ENCODE measurements at places on chromosomes 11 and 22.

- no peak for DNase-seq
These were observed 125.0 kb upstream of the LARGE1 start for GRCh38 chr22:34045311-34045710.

DNA sequence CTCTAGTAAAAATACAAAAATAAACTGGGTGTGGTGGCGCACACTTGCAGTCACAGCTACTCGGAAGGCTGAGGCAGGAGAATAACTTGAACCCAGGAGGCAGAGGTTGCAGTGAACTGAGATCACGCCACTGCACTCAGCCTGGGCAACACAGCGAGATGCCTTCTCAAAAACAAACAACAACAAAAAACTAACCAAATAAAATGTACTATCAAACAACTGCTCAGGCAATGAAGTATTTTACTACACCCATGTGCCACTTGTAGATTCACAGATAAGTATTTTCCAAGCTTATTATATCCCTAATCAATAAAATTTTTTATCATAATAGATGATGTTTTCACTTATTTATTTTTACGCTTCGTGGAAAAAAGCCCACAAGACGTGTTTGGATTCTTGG lies 924 bp downstream of the C11orf65 start:
- DNase-seq, result no peak

DNA sequence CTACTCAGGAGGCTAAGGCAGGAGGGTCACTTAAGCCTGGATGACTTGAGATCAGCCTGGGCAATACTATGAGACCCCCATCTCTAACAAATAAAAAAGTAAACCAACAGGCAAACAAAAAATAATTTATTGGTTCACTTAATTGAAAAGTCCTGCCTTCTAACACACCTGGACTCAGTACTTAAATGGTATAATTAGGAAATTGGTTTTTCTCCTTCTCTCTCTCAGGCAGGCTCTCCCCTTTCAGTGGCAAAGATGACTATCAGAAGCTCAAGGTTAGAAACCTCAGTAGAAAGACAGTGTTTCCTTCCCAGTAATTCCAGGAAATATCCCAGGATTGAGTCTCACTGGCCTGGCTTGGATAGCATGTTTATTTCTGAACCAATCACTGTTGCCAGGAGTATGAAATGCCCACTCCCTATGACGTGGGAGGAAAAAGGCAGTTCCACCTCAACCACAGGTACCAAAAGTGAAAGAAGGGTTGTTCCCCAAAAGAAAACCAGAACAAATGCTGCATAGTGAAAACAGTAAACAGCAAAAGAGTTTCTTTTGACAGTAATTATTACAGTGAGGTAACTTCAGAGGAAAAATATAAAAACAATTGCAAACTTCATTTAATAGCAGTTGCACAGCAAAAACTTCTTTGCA lies 56.3 kb upstream of the SOX6 start:
- no peak for DNase-seq

DNA sequence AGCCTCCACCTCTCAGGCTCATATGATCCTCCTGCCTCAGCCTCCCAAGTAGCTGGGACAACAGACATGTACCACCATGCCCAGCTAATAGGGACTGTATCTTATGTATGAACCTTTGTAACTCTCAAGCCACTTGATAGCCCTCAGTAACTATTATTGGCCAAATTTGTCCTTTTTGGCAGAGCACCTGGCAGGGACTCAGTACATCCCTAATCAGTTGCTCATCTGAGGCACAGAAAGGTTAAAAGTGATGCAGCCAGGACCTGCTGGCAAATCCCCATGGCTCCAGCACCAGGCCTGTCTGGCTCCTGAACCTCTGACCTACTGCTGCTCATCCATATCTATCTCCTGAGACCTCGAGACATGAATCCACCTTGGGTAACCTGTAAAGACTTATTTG lies 21.1 kb upstream of the XBP1 start:
- DNase-seq, result no peak

DNA sequence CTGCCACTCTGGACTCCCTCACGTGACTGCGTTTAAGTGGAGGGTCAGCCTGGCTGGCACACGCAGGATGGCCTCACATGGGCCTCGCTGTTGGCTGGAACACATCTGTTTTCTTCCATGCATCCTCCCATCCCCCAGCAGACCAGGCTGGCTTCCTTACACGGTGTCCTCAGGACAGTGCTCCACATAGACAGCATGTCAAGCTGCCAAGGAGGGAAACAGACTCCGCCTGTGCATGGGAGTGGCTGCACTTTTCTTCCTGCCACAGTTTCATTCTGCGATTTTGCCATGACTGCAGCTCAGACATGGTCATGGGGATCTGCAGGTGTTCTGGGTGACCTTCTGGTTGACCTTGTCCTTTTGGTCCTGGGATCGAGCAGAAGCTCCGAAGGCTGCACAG lies 344.2 kb downstream of the SHANK2 start:
- peak; percentile 13 for DNase-seq

DNA sequence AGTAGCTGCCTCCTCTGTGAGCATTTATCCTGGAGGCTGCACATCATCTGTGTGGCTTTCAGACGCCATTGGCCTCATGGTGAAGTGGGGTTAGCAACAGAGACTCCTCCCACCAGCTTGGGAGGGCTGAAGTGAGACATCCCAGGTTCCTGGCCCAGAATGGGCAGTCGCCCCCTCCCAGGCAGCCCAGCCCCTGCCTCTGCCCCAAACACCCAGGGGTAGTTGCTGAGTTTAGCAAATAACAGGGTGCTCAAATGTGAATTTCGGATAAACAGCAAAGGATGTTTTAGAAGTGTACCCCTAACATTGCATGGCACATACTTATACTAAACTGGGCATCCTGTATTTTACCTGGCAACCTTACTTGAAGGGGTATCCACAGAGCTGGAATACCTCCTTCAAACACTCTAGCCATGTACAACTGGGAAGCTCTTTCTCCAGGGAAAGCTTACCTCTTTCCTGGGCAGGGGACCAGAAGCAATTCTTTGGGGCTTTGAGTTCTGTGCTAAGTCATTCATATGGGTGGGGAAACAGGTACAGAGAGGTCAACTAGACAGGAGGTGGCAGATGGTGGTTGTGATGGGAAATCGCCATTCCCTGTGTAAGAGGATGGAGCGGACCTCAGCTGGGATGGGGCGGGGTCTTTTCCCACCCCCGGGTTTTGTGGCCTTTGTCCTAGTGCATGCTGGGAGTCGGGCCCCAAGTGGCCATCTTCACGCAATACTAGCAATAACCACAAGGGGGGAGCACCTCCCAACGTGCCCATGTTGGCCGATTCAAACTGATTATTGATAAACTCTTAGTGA lies 19.3 kb downstream of the MTFP1 start:
- peak; percentile 35 for DNase-seq

- DNase-seq, result no peak
These were observed 257.8 kb upstream of the LUZP2 start for GRCh38 chr11:24238771-24239645.

DNA sequence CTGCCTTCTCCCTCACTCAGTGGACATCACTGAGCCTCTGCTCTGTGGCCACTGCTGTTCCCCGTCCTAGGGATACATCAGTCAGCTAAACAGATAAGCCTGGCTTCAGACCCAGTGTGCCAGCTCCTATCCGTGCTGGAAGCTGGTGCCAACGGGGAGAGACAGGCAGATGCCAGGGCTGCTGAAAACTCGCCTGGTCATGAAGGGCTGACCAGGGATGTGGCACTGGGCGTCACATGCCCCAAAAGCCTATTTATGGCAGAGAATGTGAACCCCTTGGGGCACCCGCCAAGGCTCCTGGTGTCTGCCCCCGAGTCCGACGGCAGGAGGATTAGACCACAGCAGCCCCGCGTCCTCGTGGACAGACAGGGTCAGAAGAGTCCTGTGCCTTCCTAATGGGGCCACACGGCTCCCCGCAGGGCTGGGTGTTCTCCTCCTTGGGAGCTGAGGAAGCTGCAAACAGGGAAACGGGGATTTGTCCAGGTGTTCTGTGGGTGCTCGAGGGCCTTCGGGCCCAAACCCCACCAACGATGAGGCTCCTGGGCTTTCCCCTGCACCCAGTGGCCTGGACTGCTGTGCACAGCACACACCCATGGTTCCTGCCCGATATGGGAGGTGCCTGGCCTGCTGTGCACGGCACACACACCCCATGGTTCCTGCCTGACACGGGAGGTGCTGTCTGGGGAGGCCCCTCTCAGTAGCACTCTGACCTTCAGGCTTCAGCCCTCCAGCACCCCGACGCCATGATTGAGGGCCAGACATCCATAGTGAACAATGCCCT lies 19.9 kb downstream of the ANO1 start:
- DNase-seq, result no peak

DNA sequence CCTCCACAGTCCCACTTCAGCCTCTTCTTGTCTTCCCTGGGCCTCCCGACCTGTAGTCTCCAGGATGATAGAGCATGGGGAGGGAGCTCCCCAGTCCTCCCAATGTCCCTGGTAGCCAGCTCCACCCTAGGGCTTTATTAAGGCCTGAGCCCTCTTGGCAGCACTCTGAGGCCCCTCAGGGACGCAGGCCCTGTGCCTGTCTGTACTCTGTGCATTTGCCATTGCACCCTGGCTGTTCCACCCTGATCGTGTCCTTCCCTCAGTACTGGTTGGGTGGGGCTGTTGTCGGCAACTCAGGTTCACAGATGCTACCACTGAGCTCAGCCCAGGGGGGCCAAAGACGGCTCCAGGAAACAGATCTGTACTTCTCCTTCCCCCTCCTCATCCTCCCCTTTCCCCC lies 7.2 kb downstream of the SSTR3 start:
- DNase-seq, result no peak

DNA sequence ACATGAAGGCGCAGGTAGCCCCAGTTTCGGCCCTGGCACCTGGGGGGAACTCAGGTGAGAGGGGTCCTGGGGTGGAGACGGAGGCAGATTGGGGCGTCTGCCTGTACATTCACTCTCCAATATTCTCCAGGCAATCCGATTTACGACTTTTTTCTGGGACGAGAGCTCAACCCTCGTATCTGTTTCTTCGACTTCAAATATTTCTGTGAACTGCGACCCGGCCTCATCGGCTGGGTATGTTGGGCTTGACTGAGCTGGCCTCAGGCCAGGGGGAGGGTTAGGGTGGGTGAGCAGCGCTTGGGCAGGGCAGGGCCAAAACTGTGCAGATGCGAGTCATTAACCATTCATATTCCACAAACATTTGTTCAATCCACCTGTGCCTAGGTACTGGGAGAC lies 1.7 kb downstream of the TM7SF2 start:
- DNase-seq, result no peak

- DNase-seq, result no peak
These were observed 69.0 kb downstream of the UBASH3B start for GRCh38 chr11:122724520-122724919.

GRCh38 chr11:32643526-32643925 lies 59.9 kb downstream of the EIF3M start:
- no peak for DNase-seq

GRCh38 chr11:11449327-11449726 lies 96.3 kb upstream of the CSNK2A3 start:
- no peak for DNase-seq

- DNase-seq, result peak; percentile 30
These were observed 11.5 kb upstream of the FADD start for GRCh38 chr11:70191495-70192140.

GRCh38 chr11:46279126-46280099 lies 2.0 kb downstream of the CREB3L1 start:
- no peak for DNase-seq

- no peak for DNase-seq
These were observed 24.4 kb upstream of the CASP4 start for GRCh38 chr11:104992781-104993180.

- DNase-seq, result no peak
These were observed 26.2 kb upstream of the PDE3B start for GRCh38 chr11:14617241-14618027.

- DNase-seq, result no peak
These were observed 4.1 kb upstream of the ESAM start for GRCh38 chr11:124766156-124766555.

- no peak for DNase-seq
These were observed 26.7 kb downstream of the TMEM184B start for GRCh38 chr22:38246046-38246658.
